AML-193 (cell line): ENCODE measurements at places on chromosomes 16 and 17.

DNA sequence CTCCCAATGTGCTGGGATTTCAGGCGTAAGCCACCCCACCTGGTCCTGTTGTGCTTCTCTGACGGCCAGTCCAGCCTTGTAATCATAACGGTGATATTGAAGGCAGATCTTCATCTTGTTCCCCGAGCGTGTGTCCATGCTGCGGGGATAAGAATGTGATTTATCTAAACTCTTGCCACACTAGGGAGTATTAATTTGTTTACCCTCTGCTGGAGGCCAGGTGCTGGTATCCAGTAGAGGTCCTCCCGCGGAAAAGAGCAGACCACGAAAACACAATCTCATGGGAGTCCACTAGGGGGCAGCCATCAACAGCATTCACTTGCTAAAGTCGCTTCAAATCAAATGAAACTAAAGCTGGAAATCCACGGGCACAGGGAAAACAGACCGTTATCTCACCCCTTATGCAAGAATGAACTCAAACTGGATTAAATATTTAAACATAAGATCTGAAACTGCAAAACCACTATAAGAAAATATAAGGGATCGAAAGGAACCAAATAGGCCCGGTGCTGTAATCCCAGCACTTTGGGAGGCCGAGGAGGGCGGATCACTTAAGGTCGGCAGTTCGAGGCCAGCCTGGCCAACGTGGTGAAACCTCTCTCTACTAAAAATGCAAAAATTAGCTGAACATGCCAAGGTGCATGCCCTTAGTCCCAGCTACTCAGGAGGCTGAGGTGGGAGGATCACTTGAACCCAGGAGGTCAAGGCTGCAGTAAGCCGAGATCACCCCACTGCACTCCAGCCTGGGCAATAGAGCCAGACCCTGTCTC lies 22.3 kb upstream of the RBBP6 start:
- peak; percentile 68 for DNase-seq

DNA sequence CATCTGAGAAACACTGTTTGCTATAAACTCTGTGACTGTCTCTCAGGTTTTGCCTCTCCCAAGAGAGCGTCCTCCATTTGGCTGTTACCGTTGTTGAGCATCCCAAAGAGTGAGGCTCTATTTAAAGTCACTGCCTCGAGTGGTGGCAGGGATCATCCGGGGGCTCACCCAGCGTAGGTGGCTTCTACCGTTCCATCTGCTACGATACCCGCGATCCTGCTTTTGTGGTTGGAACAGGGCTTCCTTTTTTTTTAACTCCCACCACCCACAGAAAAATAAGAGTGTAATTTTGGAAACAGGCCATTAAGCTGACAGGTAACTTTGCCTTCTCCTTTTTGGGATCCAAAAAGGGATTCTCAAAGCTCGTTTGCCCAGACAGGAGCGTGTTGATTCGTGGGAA lies 36.4 kb downstream of the KNOP1 start:
- DNase-seq, result no peak

GRCh38 chr17:44831371-44831770 lies 1.3 kb upstream of the GJC1 start:
- DNase-seq, result no peak

DNA sequence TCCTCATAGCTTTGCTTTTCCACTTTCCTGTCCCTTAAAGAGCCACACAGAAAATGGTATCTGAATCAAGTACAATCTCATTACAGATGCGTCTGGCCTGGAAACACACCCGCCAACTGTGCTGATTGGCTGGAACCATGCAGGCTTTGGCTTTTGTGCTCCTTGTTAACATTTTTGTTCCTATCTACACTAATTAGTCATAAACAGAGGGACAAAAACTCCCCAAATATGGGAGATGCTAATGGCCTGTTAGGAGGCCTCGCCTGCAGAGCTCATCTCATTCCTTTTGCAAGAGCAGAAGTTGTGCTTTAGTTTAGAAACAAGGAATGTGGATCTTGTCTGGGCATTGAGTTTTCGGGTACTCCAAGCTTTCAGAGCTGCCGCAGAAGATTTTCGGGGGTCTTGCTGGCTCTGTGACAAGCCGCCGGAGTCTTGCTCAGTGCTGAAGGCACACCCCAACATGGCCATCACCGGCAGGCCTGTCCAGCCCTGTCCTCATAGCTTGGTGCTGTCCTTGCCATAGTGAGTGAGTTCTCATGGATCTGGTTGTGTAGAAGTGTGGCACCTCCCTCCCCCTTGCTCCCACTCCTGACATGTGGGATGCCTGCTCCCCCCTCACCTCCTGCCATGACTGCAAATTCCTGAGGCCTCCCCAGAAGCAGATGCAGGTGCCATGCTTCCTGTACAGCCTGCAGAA lies 69.8 kb downstream of the METRNL start:
- no peak for DNase-seq

DNA sequence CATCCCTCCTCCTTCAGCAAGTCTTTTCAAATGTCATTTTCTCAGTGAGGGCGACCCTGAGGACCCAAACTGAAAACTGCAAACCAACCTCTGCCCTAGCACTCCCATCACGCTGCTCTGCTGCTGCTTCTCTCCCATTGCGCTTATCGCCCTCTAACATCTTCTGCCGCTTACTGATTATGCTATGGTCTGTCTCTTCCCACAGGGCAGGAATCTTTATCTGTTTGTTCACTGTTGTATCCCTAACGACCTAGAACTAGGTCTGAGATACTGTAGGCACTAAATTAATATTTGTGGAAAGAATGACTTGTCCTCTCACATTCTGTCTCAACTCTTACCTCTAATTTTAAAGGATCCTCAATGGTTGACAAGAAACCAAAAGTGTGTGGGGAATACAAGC lies 12.5 kb downstream of the ZSCAN32 start:
- no peak for DNase-seq

GRCh38 chr16:52834736-52835465 lies 217.8 kb downstream of the CHD9NB start:
- DNase-seq, result no peak

- peak; percentile 20 for DNase-seq
Observed at GRCh38 chr17:17935321-17936271, 36.6 kb downstream of the TOM1L2 start.

DNA sequence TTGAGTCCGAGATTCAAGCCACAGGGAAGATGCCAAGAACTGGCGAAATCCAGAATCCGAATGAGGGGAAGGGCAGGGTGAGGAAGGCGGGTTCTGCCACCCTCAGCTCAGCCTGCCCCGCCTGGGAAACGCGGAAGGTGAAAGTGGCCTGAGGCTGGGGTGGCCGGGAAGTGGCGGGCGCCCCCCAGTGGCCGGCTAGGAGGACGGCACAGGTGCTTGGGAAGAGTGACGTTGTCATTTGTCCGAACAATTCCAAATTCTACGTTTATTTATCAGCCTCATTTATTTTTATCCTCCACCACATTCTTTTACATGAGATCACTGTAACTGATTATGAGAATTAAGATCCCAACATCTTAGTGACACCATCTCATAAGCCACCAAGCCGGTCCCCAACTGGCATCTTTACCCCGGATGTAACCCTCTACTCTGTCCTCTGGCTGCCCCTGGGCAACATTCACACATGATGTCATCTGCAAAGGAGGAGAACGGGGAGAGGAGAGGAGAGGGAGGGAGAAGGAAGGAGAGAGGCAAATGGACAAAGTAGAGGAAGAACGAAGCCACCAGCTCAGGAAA lies 21.3 kb downstream of the SRCIN1 start:
- peak; percentile 65 for DNase-seq

- no peak for DNase-seq
Observed at GRCh38 chr17:43572368-43572980, 26.3 kb upstream of the ETV4 start.

- no peak for DNase-seq
Observed at GRCh38 chr17:9237661-9238301, 216.5 kb downstream of the NTN1 start.

- DNase-seq, result peak; percentile 42
Observed at GRCh38 chr17:37079735-37080134, 131.0 kb downstream of the AATF start.

- DNase-seq, result no peak
Observed at GRCh38 chr16:73202161-73202729, 154.3 kb upstream of the ZFHX3 start.

DNA sequence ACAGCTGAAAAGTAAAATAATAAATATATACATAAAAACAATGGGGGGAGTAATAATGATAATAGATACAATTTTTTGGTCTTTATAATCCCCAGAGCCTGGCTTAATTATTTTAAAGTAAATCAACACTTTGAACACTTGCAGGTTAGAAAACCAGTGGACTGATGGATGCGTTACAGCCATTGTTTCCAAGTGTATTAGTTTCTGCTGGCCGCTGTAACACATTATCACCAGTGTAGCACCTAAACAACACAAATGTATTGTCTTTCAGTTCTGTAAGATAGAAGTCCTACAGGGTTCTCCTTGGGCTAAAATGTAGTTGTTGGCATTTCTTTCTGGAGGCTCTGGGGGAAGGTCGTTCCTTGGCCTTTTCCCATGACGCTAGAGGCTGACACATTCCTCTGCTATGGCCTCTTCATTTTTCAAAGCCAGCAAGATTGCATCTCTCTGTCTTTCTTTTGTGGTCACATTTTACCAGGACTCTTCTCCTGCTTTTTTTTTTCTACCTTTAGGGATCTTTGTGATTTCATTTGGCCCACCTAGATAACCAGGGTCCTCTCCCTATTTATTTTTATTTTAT lies 116.8 kb downstream of the WWOX start:
- DNase-seq, result no peak

DNA sequence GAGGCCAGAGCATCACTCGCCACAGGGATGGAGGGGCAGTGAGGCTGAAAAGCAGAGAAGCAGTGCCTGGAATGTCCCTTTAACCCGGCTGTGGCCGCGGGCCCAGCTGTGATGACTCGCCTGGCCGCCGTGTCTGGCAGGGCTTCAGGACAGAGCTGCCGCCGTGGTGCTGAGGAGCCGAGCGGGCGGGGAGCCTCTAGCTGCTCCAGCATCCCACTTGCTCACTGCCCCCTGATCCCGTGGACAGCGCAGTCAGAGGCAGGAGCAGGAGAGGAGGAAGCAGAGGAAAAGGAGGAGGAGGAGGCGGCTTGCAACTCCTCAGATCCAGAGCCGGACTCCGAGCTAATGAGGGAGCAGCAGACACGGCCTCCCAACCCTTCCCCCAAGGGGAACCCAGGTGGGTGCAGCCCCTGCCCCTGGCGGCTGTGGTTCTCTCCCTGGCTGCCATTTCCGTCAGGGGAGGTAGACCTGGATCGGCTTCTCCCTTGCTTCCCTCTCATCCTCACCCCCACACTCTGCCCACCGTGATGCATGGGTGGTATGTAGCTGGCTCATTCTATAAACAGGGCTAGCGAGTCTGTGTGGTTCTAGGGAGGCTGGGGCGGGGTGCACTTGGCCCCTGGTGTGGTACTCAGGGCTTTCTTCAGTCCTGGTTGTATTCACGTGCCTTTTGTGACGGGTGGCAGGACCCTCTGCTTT lies 165.7 kb downstream of the CMIP start:
- no peak for DNase-seq

- DNase-seq, result no peak
Observed at GRCh38 chr16:57165483-57165882, 20.4 kb downstream of the PSME3IP1 start.

GRCh38 chr17:49760932-49761558 lies 2.9 kb downstream of the FAM117A start:
- no peak for DNase-seq

DNA sequence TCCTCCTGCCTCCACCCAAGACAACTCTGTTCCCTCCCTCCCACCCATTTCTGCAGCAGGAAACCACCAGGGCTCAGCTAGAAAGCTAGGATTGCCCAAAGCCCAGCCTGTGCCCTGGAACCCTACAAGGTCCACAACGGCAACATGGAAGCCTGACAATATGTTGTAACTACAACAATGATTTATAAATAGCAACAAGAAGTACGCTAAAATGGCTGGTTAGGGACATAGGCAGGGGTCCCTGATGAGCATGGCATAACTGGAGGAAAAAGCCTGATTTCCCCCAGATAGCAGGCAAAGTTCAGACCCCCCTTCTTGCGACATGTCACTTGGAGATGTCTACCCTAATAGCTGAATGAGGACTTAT lies 6.6 kb downstream of the ST3GAL2 start:
- peak; percentile 34 for DNase-seq

DNA sequence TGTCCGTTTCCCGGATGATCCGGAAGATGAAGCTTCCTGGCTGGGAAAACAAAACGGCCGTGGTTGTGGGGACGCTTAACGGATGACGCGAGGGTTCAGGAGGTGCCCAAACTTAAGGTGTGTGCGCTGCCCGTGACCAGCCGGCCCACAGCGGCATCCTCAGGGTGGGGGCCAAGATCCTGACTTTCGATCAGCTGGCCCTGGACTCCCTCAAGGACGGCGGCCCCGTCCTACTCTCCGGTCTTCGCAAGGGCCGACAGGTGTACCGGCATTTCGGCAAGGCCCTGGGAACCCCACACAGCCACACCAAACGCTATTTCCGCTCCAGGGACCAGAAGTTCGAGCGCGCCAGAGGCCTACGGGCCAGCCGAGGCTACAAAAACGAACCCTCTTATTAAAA lies 1.1 kb upstream of the C16orf90 start:
- DNase-seq, result no peak

- DNase-seq, result no peak
Observed at GRCh38 chr16:1908184-1908583, 10.0 kb downstream of the HS3ST6 start.

GRCh38 chr16:19506965-19507364 lies 14.9 kb downstream of the GDE1 start:
- DNase-seq, result no peak

DNA sequence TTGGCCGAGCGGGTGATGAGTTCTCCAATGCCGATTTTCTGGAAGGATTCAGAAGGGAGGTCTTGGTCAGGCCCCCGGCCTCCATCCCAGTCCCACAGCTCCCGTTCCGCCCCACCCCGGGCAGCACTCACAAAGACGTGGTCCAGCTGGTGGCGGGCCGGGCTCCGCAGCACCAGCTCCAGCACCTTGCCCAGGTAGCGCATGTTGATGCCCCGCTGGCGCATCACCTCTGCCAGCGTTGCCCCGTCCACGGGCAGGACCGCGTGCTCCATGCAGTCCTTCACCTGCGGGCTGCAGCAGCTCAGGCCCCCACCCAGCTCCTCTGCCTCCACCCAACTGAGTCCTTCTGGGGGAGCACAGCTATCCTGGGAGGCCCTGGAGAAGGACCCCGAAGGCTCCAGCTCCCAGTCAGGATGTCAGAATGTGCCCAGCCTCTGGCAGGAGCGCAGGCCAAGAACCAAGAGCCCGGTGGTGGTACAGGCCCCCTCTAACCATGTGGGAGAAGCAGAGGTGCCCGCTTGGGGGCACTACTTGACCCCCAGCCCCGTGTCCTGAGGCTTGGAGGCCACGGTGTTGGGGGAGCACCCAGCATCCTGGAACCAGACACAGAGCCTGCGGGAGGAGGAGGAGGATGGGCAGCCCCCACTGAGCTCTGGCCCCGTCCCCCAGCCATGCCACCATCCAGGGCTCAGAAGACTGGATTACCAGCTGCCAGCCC lies 16.2 kb downstream of the CLUH start:
- DNase-seq, result no peak
